Progenitor cell of endocrine pancreas (in vitro differentiated cells): ENCODE measurements at places on chromosomes 6 and 20. TPM values are rescaled to one million over a fixed set of nuclear protein-coding genes. Genes with fewer than 3 reads are reported as not detected.

Gene VSX1
- total RNA-seq = not detected in 2 replicates

Gene BPIFB1
- total RNA-seq = not detected in 2 replicates

Gene ZC3H12D
- total RNA-seq = 0.48 and 0.71 TPM in 2 replicates

- H3K4me3 ChIP-seq = no peak overlapping the region
- H3K27me3 ChIP-seq = no peaks in the 10 kb centered on the region
- peaks cover 4% of the 10 kb centered on the region for H3K4me1 ChIP-seq
- H3K36me3 ChIP-seq = no peaks in the 10 kb centered on the region
- no peak overlapping the region for H3K27ac ChIP-seq
Measured at GRCh38 chr20:8428988-8429387, 296.9 kb downstream of the PLCB1 start.

DNA sequence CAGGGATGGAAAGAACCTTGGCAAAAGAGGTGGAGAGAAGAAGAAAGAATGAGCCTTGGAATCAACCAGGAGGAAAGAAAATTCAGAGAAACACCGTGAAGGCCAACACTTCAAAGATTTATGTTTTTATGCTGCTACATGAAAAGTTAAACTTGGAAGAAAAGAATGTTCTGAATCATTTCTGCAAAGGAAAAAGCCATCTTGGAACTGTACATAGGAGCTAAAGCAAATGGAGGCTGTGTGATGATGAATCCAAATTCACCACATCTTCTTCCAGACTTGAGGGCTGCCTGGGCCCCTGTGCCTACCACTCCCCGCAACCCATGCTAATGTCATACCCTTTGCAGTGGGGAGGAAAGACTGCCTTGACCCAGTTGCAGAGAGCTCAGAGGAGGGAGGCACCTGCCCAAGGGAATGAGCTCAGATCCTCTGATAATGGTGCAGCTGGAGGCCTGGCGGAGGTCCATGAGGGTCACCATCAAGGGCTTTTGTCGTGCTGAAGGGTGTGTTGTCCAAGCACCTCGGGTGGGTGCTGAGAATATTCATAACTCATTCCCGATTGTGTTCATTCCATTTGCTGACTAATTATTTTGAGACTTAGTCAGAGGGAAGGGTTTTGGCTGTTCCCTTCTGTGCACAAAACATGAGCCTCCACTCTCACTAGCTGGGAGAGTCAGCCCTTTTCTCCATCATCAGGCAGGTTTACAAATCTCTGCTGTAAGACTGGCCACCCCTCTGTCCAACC, 245.8 kb upstream of the JAG1 start:
- no peaks in the 10 kb centered on the region for H3K36me3 ChIP-seq
- no peak overlapping the region for H3K27ac ChIP-seq
- H3K4me1 ChIP-seq = peaks cover 9% of the 10 kb centered on the region
- DNase-seq = no peak
- peaks cover 5% of the 10 kb centered on the region for H3K27me3 ChIP-seq
- no peak overlapping the region for H3K4me3 ChIP-seq

DNA sequence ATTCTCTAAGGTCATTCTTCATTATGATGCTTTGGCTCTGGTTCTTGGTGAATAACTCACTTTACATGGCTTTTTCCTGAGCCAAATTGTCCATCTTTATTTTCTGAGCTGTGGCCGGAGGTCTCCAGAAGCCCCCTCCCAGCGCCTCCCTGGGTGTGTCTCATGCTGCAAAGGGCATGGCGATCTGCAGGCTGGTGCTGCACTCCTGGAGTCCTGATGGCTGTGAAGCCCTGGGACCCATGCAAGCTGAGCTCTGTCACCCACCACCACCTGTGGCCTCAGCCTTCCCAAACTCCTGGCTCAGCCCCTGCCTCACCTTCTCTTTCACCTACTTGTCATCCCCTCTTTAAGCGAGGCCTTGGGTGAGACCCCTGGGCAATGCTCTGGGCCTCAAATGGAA, 96.9 kb downstream of the CEBPB start:
- no peak overlapping the region for H3K4me3 ChIP-seq
- DNase-seq = no peak
- no peaks in the 10 kb centered on the region for H3K36me3 ChIP-seq
- H3K27ac ChIP-seq = no peak overlapping the region
- no peaks in the 10 kb centered on the region for H3K4me1 ChIP-seq

GRCh38 chr6:51410453-51410852, 591.8 kb downstream of the TFAP2B start:
- H3K4me1 ChIP-seq = no peaks in the 10 kb centered on the region
- no peak for DNase-seq
- H3K4me3 ChIP-seq = no peak overlapping the region
- H3K27me3 ChIP-seq = no peaks in the 10 kb centered on the region

DNA sequence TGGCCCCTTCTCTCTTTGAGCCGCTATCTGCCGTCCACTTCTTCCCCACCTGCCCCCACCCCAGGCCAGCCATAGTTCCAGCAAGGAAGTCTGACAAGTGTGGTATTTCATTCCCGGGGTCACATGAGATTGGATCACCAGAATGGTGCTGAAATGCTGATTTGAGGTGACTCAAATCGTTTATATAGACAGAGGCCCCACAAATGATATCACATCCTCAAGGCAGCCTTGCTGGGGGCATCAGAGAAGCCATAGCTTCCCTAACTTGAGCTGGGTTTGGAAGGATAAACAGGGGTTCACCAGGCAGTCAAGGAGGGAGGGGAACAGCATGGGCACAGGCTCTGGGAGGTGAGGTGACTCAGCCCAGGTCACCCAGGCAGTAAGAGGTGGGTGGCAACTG, 9.9 kb downstream of the SDCBP2 start:
- no peak overlapping the region for H3K27ac ChIP-seq
- no peaks in the 10 kb centered on the region for H3K36me3 ChIP-seq
- H3K27me3 ChIP-seq = peaks cover 10% of the 10 kb centered on the region
- no peak for DNase-seq
- no peak overlapping the region for H3K4me3 ChIP-seq

- no peak for DNase-seq
- no peak overlapping the region for H3K27ac ChIP-seq
- H3K4me3 ChIP-seq = no peak overlapping the region
- no peaks in the 10 kb centered on the region for H3K36me3 ChIP-seq
- H3K27me3 ChIP-seq = no peaks in the 10 kb centered on the region
Measured at GRCh38 chr6:78607189-78607588, 260.2 kb upstream of the IRAK1BP1 start.

DNA sequence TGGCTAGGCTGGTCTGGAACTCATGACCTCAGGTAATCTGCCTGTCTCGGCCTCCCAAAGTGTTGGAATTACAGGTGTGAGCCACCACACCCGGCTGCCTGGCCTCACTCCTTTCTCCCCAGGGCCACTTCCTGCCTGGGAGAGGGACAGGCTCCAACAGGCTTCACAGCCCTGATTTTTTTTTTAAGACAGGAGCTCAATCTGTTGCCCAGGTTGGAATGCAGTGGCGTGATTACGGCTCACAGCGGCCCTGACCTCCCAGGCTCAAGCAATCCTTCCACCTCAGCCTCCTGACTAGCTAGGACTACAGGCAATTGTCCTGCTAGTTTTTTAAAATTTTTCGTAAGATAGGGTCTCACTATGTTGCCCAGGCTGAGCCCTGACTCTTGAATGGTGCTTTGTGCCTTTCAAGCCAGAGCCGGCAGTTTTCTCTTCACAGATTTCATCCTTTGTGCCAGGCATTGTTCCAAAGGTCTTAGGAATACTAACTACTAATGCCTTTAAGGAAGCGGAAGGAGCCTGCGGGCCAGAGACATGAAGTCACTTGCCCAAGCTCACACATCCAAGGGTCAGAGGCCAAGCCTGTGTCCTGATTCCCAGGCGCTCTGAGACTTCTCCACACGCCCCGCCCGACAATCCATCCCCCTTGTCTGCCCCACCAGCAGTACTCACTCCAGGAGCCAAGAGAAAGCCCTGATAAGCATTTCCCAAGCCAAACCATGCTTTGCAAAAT, 19.2 kb downstream of the CAPN11 start:
- no peak overlapping the region for H3K27ac ChIP-seq
- no peaks in the 10 kb centered on the region for H3K27me3 ChIP-seq
- H3K36me3 ChIP-seq = no peaks in the 10 kb centered on the region
- no peak overlapping the region for H3K4me3 ChIP-seq
- no peaks in the 10 kb centered on the region for H3K4me1 ChIP-seq
- no peak for DNase-seq

DNA sequence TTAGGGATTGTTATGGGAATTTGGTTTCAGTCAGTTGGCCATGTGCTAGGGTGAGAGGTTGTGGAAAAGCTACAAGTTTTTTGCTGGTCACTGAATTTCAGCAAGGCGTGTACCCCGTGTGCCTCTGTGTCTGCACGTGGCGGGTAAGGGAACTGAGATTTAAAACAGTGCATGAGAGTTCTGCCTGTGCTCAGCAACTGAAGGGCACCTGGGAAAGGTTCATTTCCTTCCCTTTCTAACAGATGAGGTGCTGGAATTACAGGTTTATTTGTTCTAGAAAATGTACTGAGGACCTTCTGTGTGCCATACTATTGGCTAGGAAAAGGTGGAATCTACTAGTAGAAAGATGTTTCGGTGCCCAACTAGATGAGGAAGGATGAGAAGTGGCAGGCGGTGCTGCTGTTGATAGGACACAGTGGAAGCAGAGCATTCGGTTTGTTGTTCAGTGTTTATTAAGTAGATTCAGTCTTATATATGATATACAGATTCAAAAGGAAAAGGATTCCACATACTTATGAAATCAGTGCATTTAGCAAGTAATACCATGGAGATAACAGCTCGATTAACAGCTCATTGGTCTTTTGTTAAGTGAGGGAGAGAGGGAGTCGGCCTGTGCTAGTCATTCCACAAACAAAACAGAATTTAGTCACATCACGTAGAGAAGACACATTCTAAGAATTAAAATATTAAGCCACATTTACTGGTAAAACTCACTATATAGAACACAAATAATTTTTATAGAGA, 84.7 kb downstream of the ASXL1 start:
- no peak overlapping the region for H3K4me3 ChIP-seq
- no peak for DNase-seq
- H3K36me3 ChIP-seq = peaks cover 40% of the 10 kb centered on the region
- H3K27ac ChIP-seq = peak overlapping the region; percentile 51
